ELF-1 (cell line): ENCODE measurements at places on chromosomes 4 and X.
A peak's percentile ranks its signal among the peaks of the same experiment; 100 is the strongest.

DNA sequence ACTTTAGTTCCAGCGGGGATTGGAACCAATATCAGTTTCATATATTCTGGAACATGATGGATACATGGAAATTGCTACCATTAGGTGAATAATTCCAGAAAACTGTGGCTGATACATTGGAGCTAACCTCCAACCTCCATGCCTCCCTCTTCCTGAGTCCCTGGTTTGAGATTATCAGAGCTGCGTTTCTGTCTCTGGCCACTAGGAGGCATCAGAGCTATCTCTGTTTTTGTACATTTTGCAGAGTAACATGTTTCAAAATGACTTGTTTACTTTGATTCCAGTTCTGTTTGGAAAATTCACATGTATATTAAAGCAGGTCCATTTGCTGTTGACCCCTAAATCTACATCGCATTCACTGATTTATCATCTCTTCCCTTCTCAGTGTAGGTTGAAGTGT, 2.4 kb upstream of the RAB40AL start:
- DNase-seq, result peak; percentile 34

DNA sequence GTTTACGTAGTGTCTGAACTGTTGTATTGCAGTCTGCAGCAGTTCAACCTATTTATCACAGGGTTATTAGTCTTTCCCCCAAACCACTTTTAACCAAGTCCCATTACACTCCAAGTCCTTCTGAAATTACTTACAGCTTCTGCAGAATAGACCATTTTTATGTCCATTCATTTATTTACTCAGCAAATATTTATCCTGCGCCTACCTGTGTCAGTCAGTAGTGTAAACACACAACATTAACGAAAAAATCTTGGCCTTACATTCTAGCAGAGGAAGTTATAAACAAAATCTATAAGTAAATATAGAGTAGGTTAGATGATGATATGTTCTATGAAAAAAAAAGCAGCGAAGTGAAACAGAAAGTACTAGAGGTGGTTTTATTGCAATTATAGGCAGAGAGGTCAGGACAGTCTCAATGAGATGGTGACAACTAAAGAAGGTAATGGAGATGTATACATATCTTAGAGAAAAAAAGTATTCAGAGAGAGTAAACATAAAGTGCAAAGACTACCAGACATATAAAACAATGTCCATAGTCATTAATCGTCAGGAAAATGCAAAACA, 534.7 kb downstream of the KCNIP4 start:
- DNase-seq, result no peak

DNA sequence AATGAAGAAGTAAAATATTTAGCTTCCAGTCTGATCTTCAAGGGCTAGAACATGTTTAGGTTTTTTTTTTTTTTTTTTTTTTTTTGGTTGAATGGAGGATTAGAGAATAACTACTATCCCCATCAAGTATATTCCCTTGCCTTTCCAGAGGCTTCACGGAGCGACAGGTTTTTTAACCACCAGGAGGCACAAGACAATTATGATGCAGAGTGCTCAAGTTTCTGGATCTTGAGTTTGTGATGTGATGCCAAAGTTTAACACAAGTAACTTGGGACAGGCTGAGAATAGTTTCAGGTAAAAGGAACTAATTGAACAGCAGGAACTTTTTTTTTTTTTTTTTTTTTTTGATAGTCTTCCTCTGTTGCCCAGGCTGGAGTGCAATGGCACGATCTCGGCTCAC, 30.3 kb downstream of the CCNI start:
- no peak for DNase-seq

GRCh38 chr4:67571975-67572374, 13.4 kb downstream of the STAP1 start:
- no peak for DNase-seq

DNA sequence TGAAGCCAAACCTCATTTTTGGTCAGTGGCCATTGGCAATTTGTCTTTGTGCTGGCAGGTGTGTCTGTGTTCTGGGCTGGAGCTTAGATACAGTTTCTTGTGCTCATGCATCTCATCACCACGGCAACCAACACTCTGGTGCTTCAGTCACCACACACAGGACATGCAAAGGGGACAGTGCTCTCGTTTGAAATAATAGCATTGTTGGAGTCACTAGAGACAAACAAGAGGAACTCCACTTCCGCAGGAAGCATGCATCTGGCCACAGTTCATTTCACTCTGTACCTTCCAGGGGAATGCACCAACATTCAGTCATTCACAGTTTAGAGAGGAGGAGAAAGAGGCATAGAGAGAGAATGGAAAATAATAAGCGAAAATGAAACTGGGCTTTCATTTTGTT, 267.4 kb downstream of the ANK2 start:
- DNase-seq, result no peak

- DNase-seq, result peak; percentile 98
Observed at GRCh38 chrX:133265331-133265730, 47.2 kb upstream of the TFDP3 start.
